Brain (organoid and tissue), 16 donors: ENCODE measurements at places on chromosomes 16 and 17. TPM values are rescaled to one million over a fixed set of nuclear protein-coding genes. Genes with fewer than 3 reads are reported as not detected.

Gene TP53TG3B
- 13.1 TPM for polyA plus RNA-seq

Gene RGS11
- 8.3 TPM for polyA plus RNA-seq

Gene BMERB1
- 181 TPM for polyA plus RNA-seq

Gene KRT27
- not detected for polyA plus RNA-seq

Gene CCL16
- polyA plus RNA-seq: not detected

Gene TBC1D3
- not detected for polyA plus RNA-seq

Gene TLCD1
- 7.0 TPM for polyA plus RNA-seq

Gene CRHR1
- 4.1 TPM for polyA plus RNA-seq
